Stimulated activated CD4-positive, alpha-beta T cell treated with anti-CD3 and anti-CD28 coated beads, Interleukin-15, amount 100 ng/mL, for 1 hour (primary cell): ENCODE measurements at places on chromosomes 1 and 21.

- DNase-seq = no peak
Measured at GRCh38 chr1:57590978-57591377, 167.1 kb upstream of the DAB1 start.

DNA sequence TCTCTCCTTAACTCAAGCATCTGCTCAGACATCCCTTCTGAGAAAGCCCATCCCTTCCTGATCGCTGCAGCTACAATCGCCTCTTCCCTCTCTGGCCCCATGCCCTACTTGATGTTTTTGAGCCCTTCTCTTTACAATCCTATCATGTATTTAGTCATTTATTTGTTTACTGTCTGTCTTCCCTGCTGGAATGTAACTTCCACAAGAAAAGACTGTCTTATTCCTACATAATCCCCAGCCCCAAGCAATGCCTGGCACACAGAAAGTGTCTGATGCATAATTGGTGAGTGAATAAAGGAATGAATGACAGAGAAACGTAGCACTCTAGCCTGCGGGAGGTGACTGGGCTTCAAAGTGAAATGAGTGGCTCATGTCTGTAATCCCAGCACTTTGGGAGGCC is 25.4 kb downstream of the ECE1 start:
- DNase-seq = no peak

DNA sequence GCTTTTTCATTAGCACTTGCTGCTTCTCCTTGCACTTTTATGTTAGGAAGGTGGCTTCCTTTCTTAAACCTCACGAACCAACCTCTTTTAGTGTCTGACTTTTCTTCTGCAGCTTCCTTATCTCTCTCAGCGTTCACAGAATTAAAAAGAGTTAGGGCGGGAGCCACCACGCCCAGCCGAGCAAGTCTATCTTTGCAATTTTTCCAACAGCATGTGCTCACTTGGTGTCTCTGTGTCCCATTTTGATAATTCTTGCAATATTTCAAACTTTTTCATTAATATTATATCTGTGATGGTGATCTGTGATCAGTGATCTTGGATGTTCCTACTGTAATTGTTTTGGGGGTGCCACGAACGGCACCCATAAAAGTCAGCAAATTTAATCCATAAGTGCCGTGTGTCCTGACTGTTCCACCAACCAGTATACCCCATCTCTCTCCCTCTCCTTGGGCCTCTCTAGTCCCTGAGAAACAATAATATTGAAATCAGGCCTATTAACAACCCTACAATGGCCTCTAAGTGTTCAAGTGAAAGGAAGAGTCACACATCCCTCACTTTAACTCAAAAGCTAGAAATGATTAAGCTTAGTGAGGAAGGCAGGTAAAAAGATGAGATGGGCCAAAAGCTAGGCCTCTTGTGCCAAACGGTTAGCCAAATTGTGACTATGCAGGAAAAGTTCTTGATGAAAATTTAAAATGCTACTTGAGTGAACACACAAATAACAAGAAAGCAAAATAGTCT is 15.9 kb upstream of the ITPKB start:
- DNase-seq = no peak

DNA sequence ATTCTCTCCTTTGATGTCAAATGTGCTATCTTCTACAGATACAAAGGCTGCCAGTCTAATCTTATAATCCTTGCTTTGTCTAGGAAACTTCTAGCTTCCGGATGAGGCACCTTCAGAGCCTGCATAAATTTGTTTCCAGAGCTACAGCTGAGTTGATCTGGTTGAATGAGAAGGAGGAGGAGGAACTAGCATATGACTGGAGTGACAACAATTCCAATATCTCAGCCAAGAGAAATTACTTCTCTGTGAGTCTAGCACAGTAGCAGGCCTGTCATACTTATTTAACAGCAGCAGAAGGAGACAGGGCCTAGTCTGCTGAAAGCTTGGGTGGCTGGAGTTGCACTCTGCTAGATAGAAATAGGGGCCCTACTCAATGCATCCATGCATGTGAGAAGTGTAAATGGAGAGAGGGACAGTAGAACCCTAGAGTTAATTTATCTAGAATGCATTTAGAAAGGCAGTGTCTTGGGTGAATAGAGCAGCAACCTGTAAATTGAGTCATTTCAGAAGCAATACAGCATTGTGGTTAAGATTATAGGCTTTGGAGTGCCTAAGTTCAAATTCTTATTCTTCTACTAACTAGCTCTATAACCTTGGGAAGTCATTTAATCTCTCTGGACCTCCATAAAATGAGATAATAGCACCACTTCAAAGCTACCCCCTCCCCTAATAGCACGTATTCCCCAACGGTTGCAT is 89.0 kb downstream of the MACF1 start:
- no peak for DNase-seq

DNA sequence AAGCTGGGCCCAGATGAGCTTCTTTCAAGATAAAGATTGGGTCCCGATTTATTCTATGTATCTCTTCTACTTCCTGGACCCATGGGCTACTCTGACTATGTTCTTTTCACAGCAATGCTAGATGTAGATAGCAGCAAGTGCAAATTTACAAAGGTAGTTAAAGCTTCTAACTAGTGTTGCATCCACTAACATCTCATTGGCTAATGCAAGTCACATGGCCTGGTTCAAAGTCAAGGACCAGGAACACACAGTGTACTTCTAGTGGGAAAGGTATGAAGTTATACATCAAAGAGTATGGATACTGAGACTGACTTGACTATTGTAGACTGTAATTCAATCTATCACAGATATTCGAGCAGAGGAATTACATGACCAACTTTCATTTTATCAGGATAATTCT is 588.8 kb downstream of the PLA2G4A start:
- DNase-seq = no peak

- DNase-seq = no peak
Measured at GRCh38 chr1:109579491-109579890, 31.1 kb downstream of the GNAI3 start.

- no peak for DNase-seq
Measured at GRCh38 chr1:39391691-39392679, 99.5 kb upstream of the BMP8A start.

GRCh38 chr21:42286416-42286815 is 28.8 kb downstream of the TFF3 start:
- no peak for DNase-seq

DNA sequence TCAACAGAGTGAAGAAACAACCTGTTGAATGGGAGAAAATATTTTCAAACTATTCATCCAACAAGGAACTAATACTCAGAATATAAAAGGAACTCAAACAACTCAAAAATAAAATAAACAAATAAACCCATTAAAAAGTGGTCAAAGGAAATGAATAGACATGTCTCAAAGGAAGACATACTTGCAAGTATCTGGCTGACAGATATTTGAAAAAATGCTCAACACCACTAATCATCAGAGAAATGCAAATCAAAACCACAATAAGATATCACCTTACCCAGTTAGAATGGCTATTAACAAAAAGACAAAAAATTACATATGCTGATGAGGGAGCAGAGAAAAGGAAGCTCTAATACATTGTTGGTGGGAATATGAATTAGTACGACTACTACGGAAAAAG is 38.2 kb downstream of the TNFSF4 start:
- DNase-seq = no peak

DNA sequence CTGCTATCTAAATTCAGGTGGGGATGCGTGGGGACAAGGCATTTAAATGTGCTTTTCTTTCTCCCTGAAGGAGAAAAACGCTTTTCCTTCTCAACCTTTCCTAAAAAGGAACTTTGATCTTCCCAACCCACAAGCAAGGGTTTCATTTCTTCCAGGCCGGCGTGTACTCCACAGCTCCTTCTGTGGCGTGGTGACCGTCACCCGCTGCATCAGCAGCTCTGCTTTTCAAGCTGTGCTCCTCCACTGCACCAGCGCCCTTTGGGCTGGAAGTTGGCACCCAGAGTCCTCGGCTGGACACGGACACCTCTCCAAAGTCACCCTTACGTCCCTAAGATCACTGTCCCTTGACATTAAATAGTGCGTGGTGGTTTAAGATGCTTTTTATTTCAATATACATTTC is 54.3 kb downstream of the PEX14 start:
- no peak for DNase-seq

DNA sequence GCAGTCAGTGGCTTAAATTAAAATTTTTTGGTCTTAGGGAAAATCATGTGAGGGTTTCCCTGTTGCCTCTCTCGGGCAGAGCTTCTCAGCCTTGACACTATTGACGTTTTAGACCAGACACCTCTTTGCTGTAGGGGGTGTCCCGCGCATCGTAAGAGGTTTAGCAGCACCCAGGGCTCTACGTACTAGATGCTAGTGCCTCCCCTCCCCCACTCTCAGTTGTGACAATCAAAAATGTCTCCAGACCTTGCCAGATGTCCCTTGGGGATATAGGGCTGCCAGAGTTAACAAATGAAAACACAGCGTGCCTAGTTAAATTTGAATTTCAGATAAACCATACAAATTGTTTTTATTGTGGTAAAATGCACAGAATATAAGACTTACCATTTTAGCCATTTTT is 293.3 kb downstream of the DISC1 start:
- DNase-seq = no peak
